Pancreas (tissue), 10 donors: ENCODE measurements at places on chromosomes 6 and 20. TPM values are rescaled to one million over a fixed set of nuclear protein-coding genes. Genes with fewer than 3 reads are reported as not detected.

Gene KCNK15
- 2.5 TPM for total RNA-seq

GRCh38 chr20:29409833-29410805 lies 1847.3 kb upstream of the DEFB115 start:
- DNase-seq = no peak

- no peak for DNase-seq
Observed at GRCh38 chr6:56532766-56533551, 109.7 kb downstream of the DST start.

Gene GJA10
- not detected for total RNA-seq

DNA sequence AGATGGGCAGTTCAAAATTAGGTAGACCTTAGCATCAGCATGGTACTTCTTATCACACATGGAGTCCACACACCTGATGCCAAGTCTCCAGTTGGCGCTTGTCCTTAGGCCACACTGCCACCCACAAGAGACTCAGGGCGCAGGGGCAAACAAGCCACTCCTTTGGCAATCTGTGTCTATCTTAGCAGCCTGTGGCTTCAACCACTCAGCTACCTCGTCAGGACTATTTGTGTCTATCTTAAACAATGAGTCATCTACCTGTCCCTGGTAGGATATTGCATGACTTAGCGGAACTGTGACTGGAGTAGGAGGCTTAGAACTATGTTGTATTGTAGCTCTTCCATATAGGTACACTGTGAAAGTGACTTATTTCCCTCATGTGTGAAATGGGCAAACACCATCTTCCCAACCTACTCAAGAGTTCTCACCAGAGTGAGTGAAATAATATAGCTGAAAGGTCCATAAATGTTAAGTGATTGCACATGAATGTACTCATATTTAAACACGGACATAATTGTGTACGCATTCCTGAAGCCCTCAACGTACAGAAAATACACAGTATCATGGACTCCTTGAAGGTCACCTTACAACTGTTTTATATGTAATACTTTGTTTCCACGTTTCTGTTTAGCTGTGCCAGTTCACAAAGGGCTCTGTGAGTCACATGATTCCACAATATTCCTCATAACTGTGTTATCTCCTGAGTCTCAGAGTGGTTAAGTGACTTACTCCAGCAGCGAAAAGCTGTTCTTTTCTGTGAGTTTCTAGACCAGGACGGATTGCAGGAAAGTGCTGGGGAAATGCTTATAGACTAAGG lies 1.6 kb downstream of the TRIM27 start:
- peak; percentile 74 for DNase-seq

Gene KIAA0408
- 1.1 TPM for total RNA-seq

DNA sequence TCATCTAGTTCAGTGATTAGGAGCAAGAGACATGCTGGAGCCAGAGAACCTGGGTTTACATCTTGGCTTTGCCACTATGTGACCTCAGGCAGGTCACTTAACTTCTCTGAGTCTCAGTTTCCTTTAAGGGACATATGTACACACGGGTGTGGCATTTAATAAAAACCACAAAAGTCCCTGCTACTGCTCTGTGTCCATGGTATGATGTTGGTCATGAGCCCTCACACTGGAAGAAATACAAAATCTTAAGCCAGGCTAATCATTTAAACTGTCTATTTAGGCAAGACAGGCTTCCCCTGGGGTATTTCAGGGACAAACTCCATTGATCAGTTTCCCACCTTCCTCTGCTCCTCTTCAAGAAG lies 12.9 kb upstream of the PTGIS start:
- DNase-seq = no peak

- no peak for DNase-seq
Observed at GRCh38 chr6:107704347-107705013, 119.6 kb downstream of the SCML4 start.

GRCh38 chr20:52340036-52340634 lies 148.6 kb upstream of the ZFP64 start:
- DNase-seq = no peak

GRCh38 chr6:56772737-56773184 lies 130.1 kb upstream of the DST start:
- no peak for DNase-seq

Gene NFATC2
- 4.3 TPM for total RNA-seq

DNA sequence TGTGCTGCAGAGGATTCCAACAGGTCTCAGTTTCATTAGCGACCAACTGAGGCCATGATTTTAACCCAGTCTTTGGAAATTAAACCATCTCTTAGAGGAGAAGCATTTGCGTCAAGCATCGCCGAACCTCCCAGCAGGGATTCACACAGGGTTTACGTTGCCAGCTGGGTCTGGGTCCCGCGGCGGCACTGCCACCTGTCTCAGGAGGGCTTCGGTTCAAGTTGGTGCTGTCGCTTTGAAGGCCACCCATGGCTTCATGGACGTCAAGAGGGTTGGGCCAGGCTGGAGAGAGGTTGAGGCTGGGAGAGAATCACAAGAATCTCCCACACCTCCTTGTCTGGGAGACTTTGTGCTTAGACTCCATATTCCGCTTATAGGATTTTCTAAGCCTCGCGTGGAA lies 43.0 kb upstream of the FRMD1 start:
- no peak for DNase-seq

DNA sequence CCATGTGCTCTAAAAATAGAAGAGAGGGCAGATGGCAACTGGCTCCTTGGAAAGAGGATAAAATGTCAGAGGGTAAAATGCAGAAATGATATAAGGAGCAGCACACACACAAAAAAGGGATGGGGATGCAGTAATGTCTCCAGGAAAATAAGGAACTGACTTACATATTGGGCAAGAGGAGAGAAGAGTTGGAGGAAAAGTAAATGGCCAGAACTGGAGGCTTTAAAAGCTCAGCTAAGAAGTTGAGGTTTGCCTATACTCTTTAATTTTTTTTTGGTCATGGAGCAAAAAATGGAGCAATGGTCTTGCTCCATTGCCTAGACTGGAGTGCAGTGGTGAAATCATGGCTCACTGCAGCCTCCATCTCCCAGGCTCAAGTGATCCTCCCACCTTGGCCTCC lies 93.7 kb downstream of the SULF2 start:
- no peak for DNase-seq

Gene GUCA1A
- total RNA-seq = not detected

DNA sequence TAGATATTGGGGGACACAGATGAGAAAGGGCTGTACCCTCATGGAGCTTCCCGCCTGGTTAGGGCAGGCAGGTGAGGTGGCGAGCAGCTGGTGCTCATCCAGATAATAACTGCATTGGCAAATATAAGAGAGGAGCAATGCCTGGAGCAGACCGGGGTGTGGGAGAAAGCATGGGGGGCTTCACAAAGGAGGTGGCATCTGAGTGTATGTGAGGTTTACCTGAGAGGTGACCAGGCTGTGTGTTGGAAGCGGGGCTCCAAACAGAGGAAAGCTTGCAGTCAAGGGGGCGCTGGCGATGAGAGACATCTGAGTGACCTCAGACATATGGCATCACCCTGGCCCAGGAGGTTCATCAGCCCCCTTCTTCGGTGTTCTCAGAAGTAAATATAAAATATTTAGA lies 72.1 kb upstream of the PMEPA1 start:
- no peak for DNase-seq

Gene TPBG
- total RNA-seq = 3.0 TPM

Gene NRSN1
- 0.12 TPM for total RNA-seq

GRCh38 chr6:137868721-137869548 lies 1.9 kb downstream of the TNFAIP3 start:
- no peak for DNase-seq

GRCh38 chr6:129140526-129140925 lies 257.6 kb downstream of the LAMA2 start:
- no peak for DNase-seq
